Activated naive CD8-positive, alpha-beta T cell treated with anti-CD3 and anti-CD28 coated beads, Interleukin-2, amount 10 ng/mL, durations not matched to agents 7 days and 5 days (primary cell): ENCODE measurements at places on chromosomes 6 and 20. TPM values are rescaled to one million over a fixed set of nuclear protein-coding genes. Genes with fewer than 3 reads are reported as not detected.

LRRN4 gene
- not detected for total RNA-seq

TTPAL gene
- total RNA-seq = 16.9 TPM

SAPCD1 gene
- total RNA-seq = 13.1 TPM

MYH7B gene
- 0.20 TPM for total RNA-seq

PSORS1C2 gene
- total RNA-seq = not detected

TFAP2D gene
- not detected for total RNA-seq

TREML2 gene
- total RNA-seq = 13.5 TPM

STMND1 gene
- not detected for total RNA-seq
